Naive B cell (primary cell): ENCODE measurements at places on chromosomes 6 and 20.

- H3K4me3 ChIP-seq: no peak overlapping the region
- H3K27me3 ChIP-seq: peaks cover 30% of the 10 kb centered on the region
- peaks cover 3% of the 10 kb centered on the region for H3K4me1 ChIP-seq
- H3K27ac ChIP-seq: no peak overlapping the region
Observed at GRCh38 chr6:13865141-13865540, 50.8 kb upstream of the MCUR1 start.

DNA sequence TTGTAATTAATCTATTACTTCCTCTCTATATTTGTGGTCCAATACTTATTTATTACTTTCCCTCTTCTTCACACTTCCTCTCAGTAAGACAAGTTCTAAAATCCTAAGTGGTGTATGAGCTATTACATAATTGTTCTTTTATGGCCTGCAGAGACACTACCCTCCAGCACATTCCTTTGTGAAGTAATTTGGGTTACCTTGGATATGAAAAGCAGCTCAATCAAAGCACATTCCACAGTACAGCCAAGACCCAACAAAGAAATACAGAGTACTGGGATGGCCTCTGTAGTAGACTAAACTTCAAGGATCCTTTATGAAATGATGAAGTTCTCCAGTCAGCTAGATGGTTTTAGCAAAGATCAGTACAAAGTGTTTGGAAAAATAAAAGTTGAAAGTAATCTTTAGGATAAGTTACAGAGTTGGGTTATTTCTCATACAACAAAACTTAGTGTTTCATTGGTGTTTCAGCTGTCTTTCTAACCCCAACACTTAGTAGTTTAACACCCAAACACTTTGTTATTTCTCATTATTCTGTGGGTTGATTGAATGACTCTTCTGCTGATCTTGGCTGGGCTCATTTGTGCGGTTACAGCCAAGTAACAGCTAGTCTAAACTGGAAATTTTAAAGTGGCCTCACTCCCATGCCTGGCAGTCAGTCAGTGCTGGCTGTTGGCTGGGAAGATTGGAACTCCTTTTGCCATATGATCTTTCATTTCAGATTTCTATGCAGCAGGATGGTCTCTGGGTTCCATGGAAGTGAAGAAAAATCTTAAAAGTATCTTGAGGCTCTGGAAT lies 161.5 kb upstream of the POU3F2 start:
- H3K4me3 ChIP-seq: no peak overlapping the region
- no peaks in the 10 kb centered on the region for H3K36me3 ChIP-seq
- no peak overlapping the region for H3K27ac ChIP-seq
- no peaks in the 10 kb centered on the region for H3K4me1 ChIP-seq

GRCh38 chr6:64538722-64539121 lies 903.1 kb downstream of the PHF3 start:
- no peak overlapping the region for H3K4me3 ChIP-seq
- no peaks in the 10 kb centered on the region for H3K4me1 ChIP-seq
- no peak overlapping the region for H3K27ac ChIP-seq
- no peak for DNase-seq
- H3K27me3 ChIP-seq: no peaks in the 10 kb centered on the region

GRCh38 chr6:51777618-51778017 lies 309.8 kb downstream of the PKHD1 start:
- no peaks in the 10 kb centered on the region for H3K4me1 ChIP-seq
- no peaks in the 10 kb centered on the region for H3K36me3 ChIP-seq
- H3K27ac ChIP-seq: no peak overlapping the region

GRCh38 chr6:116975600-116975999 lies 98.6 kb downstream of the RFX6 start:
- H3K4me1 ChIP-seq: no peaks in the 10 kb centered on the region
- H3K36me3 ChIP-seq: no peaks in the 10 kb centered on the region
- no peaks in the 10 kb centered on the region for H3K27me3 ChIP-seq
- no peak overlapping the region for H3K27ac ChIP-seq

GRCh38 chr6:6788394-6789032 lies 200.0 kb downstream of the LY86 start:
- DNase-seq: no peak
- H3K4me1 ChIP-seq: no peaks in the 10 kb centered on the region
- no peak overlapping the region for H3K4me3 ChIP-seq
- peak overlapping the region; percentile 8 for H3K27ac ChIP-seq
- H3K27me3 ChIP-seq: peaks cover 8% of the 10 kb centered on the region
- H3K36me3 ChIP-seq: no peaks in the 10 kb centered on the region

GRCh38 chr6:117547688-117548621 lies 54.4 kb downstream of the GOPC start:
- H3K4me3 ChIP-seq: peak overlapping the region; percentile 85
- H3K27me3 ChIP-seq: peaks cover 19% of the 10 kb centered on the region
- no peak overlapping the region for H3K27ac ChIP-seq
- H3K36me3 ChIP-seq: no peaks in the 10 kb centered on the region
- H3K4me1 ChIP-seq: peaks cover 27% of the 10 kb centered on the region

- H3K27ac ChIP-seq: no peak overlapping the region
- peaks cover 24% of the 10 kb centered on the region for H3K36me3 ChIP-seq
- H3K4me3 ChIP-seq: no peak overlapping the region
- H3K27me3 ChIP-seq: no peaks in the 10 kb centered on the region
- DNase-seq: no peak
Observed at GRCh38 chr6:87220997-87221396, 65.6 kb downstream of the ZNF292 start.

- no peak for DNase-seq
- H3K27me3 ChIP-seq: no peaks in the 10 kb centered on the region
- H3K4me3 ChIP-seq: peak overlapping the region; percentile 82
- peaks cover 5% of the 10 kb centered on the region for H3K36me3 ChIP-seq
- peaks cover 100% of the 10 kb centered on the region for H3K4me1 ChIP-seq
Observed at GRCh38 chr6:36117658-36118549, 12.4 kb upstream of the MAPK13 start.

- no peak overlapping the region for H3K4me3 ChIP-seq
- no peak for DNase-seq
- no peak overlapping the region for H3K27ac ChIP-seq
Observed at GRCh38 chr6:47603227-47603626, 95.2 kb upstream of the ADGRF4 start.

DNA sequence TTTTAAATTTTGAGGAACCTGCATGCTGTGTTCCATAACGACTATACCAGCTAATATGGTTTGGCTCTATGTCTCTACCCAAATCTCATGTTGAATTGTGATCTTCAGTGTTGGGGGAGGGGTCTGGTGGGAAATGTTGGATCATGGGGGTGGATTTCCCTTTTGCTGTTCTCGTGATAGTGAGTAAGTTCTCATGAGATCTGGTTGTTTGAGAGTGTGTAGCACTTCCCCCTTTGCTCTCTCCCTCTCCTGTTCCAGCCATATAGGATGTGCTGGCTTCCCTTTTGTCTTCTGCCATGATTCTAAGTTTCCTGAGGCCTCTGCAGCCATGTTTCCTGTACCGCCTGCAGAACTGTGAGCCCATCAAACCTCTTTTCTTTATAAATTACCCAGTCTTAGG lies 61.8 kb upstream of the NEDD9 start:
- no peak overlapping the region for H3K27ac ChIP-seq
- H3K4me1 ChIP-seq: peaks cover 15% of the 10 kb centered on the region
- H3K27me3 ChIP-seq: no peaks in the 10 kb centered on the region
- no peak for DNase-seq
- H3K36me3 ChIP-seq: peaks cover 45% of the 10 kb centered on the region

DNA sequence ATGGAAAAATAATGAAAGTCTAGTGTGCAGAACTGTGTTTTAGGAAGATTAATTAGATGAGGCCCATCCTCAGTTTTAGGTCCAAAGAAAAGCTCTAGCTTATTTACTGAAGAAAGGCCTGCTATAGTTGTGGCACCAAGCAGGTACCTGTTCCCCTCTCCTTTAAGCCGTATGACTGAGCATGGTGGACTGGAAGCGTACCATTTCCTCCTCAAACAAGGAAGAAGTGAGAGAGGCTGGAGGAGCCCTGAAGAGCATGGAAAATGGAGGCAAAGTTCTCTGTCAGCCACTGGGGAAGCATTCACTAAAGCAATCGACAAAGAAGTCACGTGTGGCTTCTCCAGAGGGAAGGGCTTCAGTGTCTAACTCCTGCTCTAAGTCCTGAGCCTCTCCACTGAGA lies 100.2 kb downstream of the MAN1A1 start:
- H3K27ac ChIP-seq: no peak overlapping the region
- no peaks in the 10 kb centered on the region for H3K4me1 ChIP-seq
- no peak for DNase-seq
- no peaks in the 10 kb centered on the region for H3K27me3 ChIP-seq
- no peak overlapping the region for H3K4me3 ChIP-seq

DNA sequence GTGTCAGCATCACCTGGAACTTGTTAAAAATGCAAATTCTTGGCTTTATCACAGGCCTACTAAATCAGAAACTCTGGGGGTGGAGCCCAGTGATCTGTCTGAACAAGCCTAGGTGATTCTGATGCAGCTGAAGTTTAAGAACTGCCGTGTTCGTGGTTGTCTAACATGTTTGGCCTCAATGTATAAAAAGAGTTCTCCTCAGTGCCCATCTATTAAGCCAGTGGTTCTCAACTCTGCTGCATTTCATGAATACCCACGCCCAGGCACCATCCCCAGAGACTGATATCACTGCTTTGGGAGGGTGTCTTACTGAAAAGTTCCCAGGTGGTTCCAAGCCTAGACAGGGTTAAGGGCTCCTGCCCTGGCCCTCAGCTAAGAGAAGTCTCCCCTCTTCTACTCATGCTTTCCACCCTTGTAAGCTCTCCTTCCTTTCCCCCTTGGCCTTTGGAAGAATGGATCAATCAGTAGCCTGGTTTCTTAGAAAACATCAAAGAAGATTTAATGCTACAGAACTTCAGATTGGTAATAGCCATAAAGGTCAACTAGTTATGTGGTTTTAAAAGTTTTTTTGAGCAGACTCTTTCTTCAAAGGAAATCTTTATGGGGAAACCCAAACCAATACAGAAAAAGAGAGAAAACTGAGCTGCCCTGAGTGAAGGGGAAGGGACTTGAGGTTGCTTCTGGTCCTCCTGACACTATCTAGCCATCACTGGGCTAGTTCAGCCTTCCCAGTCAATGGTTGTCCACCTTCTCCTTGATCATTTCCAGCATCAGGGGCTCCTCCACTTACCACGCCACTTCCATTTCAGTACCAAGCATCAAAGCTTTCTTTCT lies 38.9 kb upstream of the TNFAIP3 start:
- H3K4me1 ChIP-seq: peaks cover 7% of the 10 kb centered on the region
- peak overlapping the region; percentile 0 for H3K27ac ChIP-seq
- no peak overlapping the region for H3K4me3 ChIP-seq
- H3K27me3 ChIP-seq: no peaks in the 10 kb centered on the region
- DNase-seq: no peak
- H3K36me3 ChIP-seq: no peaks in the 10 kb centered on the region

GRCh38 chr6:45576648-45577624 lies 199.2 kb upstream of the SUPT3H start:
- no peak for DNase-seq
- H3K27me3 ChIP-seq: no peaks in the 10 kb centered on the region
- no peak overlapping the region for H3K4me3 ChIP-seq

DNA sequence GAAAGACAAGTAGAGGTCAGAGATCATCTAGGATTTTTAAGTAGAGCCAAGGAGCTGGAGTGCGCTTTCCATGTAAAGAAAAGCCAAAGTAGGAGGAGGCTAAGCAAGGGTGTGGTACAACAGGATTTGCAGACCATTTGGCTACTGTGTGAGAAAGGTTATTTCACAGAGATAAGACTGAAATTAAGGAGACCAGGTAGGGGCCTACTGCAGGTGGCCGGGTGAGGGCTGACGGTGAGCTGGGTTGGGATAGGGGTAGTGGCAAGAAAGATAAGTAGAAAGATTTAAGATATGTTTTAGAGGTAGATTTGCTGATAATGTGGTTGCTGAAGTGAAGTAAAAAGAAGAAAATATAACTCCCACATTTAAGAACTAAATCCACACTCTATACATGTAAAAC lies 3.8 kb downstream of the BLOC1S5 start:
- H3K4me1 ChIP-seq: peaks cover 32% of the 10 kb centered on the region
- H3K27ac ChIP-seq: no peak overlapping the region
- DNase-seq: no peak
- H3K4me3 ChIP-seq: no peak overlapping the region
- H3K27me3 ChIP-seq: no peaks in the 10 kb centered on the region

- H3K36me3 ChIP-seq: no peaks in the 10 kb centered on the region
- no peak for DNase-seq
- H3K27me3 ChIP-seq: no peaks in the 10 kb centered on the region
- H3K27ac ChIP-seq: no peak overlapping the region
- H3K4me1 ChIP-seq: no peaks in the 10 kb centered on the region
Observed at GRCh38 chr6:140909156-140909555, 1223.6 kb upstream of the GJE1 start.

GRCh38 chr20:48717095-48717672 lies 110.6 kb downstream of the PREX1 start:
- H3K27me3 ChIP-seq: no peaks in the 10 kb centered on the region
- H3K4me3 ChIP-seq: no peak overlapping the region
- peaks cover 14% of the 10 kb centered on the region for H3K36me3 ChIP-seq

GRCh38 chr6:35757456-35758123 lies 18.8 kb upstream of the CLPSL2 start:
- DNase-seq: no peak
- no peaks in the 10 kb centered on the region for H3K36me3 ChIP-seq

GRCh38 chr20:43842126-43843020 lies 72.3 kb upstream of the TOX2 start:
- no peaks in the 10 kb centered on the region for H3K36me3 ChIP-seq
- H3K4me3 ChIP-seq: no peak overlapping the region
- no peaks in the 10 kb centered on the region for H3K27me3 ChIP-seq
- no peak overlapping the region for H3K27ac ChIP-seq
- no peaks in the 10 kb centered on the region for H3K4me1 ChIP-seq

DNA sequence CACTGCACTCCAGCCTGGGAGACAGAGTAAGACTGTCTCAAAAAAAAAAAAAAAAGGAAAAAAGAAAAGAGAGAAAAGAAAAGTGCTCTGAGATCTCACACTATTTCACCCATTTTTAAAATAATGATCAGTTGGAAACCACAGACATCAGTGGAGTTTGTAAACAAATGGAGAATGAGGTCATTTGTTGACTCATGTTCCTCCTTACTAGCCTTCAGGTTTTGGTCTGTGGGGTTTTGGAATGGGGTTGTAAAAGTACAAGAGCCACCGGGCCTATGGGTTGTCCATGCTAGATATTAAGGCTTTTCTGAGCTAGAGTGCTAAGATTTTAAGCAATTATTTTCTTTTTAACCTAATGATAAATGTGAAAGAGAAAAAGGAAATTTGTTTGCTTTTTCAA lies 104.4 kb upstream of the PRL start:
- H3K4me1 ChIP-seq: no peaks in the 10 kb centered on the region
- no peak for DNase-seq
- H3K27ac ChIP-seq: no peak overlapping the region

- no peak for DNase-seq
- H3K27me3 ChIP-seq: peaks cover 7% of the 10 kb centered on the region
- H3K27ac ChIP-seq: no peak overlapping the region
- H3K4me3 ChIP-seq: no peak overlapping the region
- H3K4me1 ChIP-seq: no peaks in the 10 kb centered on the region
- H3K36me3 ChIP-seq: no peaks in the 10 kb centered on the region
Observed at GRCh38 chr6:120992257-120992656, 342.0 kb downstream of the TBC1D32 start.

GRCh38 chr6:53029257-53029656 lies 34.2 kb upstream of the GSTA4 start:
- peaks cover 49% of the 10 kb centered on the region for H3K36me3 ChIP-seq
- no peak overlapping the region for H3K27ac ChIP-seq
- H3K27me3 ChIP-seq: no peaks in the 10 kb centered on the region
- no peaks in the 10 kb centered on the region for H3K4me1 ChIP-seq
- DNase-seq: no peak
- H3K4me3 ChIP-seq: no peak overlapping the region
